ENCODE measurements at places on chromosomes 3 and 15.

DNA sequence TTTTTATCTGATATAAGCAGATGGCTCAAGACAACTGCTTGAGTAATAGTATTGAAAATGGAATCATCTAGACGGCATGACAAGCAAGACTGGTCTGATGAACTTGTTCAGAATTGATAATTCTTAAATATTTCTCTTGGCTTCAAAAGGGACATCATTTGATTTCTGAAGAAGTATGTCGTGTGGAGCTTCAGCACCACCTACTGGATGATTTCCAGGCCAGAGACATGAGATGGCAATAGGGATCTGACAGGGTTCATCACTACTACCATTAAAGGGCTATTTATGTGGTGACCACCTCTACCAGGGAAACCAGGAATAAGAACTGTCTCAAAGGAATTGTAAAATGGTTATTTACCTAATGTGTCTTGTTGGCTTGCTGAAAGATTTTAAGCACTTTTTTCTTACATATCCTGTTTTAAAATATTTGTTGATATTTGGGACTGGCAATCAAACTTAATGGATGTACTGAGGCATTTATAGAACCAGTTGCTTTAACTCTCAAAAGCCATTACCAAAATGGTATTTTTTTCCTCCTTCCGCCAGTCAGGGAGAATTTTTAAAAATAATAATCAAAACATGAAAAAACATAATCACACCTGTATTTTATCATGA is 99.5 kb upstream of the FAM98B start:
- peak; percentile 36 for DNase-seq

DNA sequence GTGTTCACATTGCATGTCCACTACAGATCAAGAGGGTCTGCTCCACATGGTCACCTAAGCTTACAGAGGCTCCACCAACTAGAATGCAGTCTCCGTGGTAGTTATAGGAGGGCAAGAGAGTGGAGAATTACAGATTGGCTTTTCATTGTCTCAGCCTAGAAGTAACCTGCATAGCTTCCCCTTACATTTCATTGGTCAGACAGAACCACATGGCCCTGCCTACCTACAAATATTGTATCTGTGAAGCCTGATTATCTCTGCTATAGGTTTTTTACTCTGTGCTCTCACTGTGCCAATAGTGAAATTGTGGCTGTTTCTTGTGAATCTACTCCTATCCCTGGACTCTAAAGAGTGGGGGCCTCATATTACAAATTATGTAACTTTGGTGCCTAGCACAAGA is 2.5 kb upstream of the TLNRD1 start:
- no peak for DNase-seq

DNA sequence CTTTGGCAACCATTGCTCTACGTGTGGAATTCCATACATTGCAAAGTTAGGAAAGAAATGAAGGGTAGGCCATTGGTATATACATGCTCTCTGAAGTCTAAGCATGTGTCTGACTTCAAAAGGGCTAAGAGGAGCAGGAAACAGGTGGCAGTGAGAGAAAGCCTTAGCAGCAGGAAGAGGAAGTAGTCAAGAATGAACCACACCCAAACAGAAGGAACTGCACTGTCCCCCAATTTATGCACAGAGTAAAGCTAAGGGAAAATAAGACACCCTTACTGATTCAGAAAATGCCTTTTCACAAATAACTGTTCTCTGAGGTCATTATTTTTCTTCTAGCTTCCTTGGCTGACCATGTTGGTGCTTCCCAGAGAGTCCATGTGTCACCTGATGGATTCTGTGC is 575.4 kb downstream of the NTRK3 start:
- DNase-seq = no peak

GRCh38 chr3:64214381-64215018 is 10.8 kb downstream of the PRICKLE2 start:
- DNase-seq = no peak

Measured in LNCaP clone FGC (cell line).